Adrenal gland (tissue), 19 donors: ENCODE measurements at places on chromosomes 6 and 20.
A peak's percentile ranks its signal among the peaks of the same experiment; 100 is the strongest.

DNA sequence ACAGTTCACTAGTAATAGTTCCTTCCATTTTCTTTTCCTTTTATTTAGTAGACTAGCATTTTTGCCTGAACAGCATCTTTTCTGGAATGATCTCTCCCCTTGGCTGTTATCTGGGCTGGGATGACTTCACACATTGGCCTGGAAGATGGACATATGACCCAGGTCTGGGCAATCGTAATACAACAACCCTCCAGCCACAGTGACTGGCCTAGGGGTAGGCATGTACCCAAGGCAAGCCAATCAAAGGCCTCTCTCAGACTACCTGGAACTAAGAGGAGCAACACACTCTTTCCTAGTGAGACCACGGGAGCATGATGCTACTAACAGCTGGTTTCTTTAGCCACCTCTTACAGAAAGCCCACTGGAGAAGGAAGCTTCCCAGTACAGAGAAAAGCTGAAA is 252.2 kb downstream of the GMPR start:
- no peaks in the 10 kb centered on the region for H3K4me1 ChIP-seq
- no peak overlapping the region for H3K27ac ChIP-seq
- H3K4me3 ChIP-seq: no peak overlapping the region
- no peaks in the 10 kb centered on the region for H3K27me3 ChIP-seq
- DNase-seq: no peak

GRCh38 chr6:75205776-75206575 is at the start of gene COL12A1:
COL12A1 (minus strand) TSS chr6:75206053; CDS start chr6:75202792, 3,261 bp downstream.
- peak; percentile 63 for DNase-seq
- H3K27me3 ChIP-seq: peaks cover 47% of the 10 kb centered on the region
- H3K4me3 ChIP-seq: peak within 1 kb of the TSS; percentile 61
- H3K4me1 ChIP-seq: peaks cover 6% of the 10 kb centered on the region

DNA sequence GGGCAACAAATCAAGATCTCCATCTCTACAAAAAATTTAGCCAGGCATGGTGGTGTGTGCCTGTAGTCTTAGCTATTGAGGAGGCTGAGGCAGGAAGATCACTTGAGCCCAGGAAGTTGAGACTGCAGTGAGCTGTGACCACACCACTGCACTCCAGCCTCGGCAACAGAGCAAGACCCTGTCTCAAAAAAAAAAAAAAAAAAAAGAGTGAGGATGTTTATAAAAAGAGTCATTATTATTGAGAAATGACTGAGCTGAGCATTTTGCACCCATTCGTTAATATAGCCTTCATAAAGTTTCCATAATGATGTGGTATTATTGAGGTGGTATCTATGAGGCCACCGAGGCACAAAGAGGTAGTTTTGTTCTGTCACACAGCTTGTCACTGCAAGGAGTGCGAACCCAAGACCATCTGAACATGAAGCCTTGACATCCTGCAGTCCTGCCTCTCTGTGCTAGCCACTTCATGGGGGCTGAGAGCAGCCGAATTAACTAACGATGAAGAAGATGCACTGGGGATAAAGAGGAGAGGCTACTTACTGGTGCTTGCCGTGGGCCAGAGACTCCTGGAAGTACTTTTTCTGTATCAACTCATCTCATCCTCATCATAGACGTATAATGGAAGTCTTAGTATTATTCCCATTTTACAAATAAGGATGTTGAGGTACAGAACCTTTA is 175.5 kb downstream of the BCAS1 start:
- no peak for DNase-seq
- no peaks in the 10 kb centered on the region for H3K36me3 ChIP-seq
- H3K4me3 ChIP-seq: no peak overlapping the region
- H3K27me3 ChIP-seq: no peaks in the 10 kb centered on the region
- no peak overlapping the region for H3K27ac ChIP-seq

DNA sequence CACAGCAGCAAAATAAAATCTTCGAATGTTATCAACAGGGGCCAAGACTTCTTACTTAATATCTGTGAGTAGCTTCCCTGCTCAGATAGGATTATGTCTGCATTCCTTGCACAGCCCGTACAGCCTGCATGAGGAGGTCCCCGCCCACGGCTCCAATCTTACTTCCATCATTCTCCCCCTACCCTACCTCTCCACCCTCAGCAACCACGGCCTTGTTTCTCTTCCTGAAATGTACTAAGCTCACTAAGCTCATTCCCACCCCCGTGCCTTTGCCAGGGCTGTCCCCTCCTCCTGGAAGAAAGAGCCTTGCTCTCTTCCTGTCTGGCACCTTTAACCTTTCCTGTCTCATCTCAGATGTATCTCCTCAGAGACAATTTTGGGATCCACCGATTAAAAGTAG is 120.4 kb downstream of the BCAS1 start:
- H3K4me3 ChIP-seq: no peak overlapping the region
- no peaks in the 10 kb centered on the region for H3K4me1 ChIP-seq
- no peaks in the 10 kb centered on the region for H3K36me3 ChIP-seq
- DNase-seq: no peak
- no peak overlapping the region for H3K27ac ChIP-seq

- no peak for DNase-seq
- no peaks in the 10 kb centered on the region for H3K27me3 ChIP-seq
- no peak overlapping the region for H3K4me3 ChIP-seq
- no peaks in the 10 kb centered on the region for H3K36me3 ChIP-seq
Observed at GRCh38 chr6:126909493-126909892, 209.0 kb upstream of the RSPO3 start.

DNA sequence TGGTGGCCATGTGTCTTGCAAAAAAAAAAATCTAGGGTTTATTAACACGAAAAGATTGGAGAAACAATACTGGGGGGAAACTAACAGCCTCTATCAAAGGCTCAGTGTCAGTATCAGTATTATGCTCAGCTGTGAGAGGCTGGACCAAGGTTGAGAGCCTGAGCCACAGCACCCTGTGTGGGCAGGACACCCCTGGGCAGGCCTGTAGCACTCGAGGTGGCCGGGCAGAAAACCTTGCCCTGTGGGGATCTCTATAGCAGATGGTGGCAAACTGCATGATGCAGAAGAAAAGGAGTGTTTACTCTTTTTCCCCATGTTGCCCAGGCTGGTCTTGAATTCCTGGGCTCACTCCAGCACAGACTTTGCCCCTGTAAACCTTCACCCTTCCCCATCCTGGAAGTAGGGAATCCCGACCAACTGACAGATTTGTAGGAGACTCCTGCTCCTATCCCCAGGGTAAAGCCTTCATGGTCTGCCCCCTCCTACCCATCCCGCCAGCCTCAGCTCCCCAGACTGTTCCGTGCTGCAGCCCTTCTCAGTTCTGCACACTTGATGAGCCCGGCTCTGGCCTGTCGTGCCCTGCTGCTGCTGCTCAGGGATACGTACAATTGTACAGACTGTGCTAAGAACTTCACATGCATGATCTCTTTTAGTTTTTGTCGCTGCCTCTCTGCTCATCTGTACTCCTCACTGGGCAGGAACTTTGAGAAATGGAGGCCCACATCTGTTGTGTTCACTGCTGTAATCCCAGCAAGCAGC is 8.0 kb upstream of the KIFC1 start:
- H3K4me3 ChIP-seq: no peak overlapping the region
- H3K36me3 ChIP-seq: no peaks in the 10 kb centered on the region
- no peaks in the 10 kb centered on the region for H3K4me1 ChIP-seq
- no peak for DNase-seq

DNA sequence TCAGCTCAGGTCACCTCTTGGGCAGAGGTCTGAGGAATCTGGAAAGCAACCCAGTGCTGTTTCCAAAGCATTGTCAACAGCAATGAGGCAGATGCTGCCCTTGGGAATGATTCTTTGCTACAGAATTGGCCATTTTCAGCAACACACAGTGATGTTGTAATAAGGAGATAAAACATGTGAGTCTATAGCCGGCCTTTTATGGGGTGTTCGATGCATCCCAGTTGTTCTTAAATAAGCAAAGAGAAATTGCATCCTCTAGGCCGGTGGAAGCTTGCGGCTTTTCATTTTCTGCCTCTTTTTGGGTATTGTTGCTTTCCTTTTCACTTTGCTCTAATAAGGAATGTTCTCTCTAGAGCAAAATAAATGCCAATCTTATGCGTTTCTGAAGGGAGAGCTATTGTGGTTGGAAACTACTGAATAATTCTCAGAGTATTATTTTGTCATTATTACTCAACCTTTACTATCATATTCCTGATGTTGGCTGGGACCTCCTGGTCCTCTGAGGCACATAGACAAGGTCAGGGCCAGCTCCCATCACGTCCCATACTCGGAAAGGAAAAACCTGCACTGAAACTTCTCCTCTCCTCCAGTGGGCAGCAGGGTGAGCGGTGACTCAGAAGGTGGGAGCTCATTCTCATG is 214.2 kb downstream of the CDH26 start:
- H3K27ac ChIP-seq: no peak overlapping the region
- no peak for DNase-seq
- H3K4me3 ChIP-seq: no peak overlapping the region
- no peaks in the 10 kb centered on the region for H3K4me1 ChIP-seq

DNA sequence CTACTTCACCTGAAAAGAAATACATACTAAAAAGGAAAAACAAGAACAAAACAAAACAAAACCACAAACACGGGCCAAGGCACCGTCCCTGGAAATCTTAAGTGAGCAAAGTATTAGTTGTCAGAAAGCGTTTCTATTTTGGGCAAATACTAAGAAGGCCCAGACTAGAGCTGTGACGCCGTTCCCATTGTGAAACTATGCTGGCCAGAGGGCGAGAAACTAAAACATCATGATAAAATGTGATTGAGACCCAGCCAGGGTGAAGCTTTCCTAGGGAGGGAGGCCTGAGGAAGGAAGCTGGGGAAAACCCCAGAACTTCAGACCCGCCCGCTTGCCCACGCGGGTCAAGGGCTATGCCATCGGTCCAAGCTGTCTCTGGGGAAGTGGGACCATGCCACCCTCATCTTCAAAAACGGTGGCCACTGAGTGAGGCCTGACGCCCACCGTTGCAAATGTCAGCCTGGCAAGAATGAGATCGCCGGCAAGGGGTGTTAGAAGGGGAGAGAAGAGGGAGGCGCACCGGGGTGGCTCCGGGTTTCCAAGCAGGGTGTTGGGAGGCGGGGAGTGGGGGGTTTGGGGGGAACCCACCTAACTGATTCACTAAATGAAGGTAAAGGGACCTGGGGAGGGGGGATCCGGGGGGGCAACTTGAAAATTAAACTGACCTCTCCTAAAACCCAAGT is 1950.9 kb upstream of the DEFB115 start:
- H3K27ac ChIP-seq: no peak overlapping the region
- H3K36me3 ChIP-seq: no peaks in the 10 kb centered on the region
- no peak for DNase-seq

DNA sequence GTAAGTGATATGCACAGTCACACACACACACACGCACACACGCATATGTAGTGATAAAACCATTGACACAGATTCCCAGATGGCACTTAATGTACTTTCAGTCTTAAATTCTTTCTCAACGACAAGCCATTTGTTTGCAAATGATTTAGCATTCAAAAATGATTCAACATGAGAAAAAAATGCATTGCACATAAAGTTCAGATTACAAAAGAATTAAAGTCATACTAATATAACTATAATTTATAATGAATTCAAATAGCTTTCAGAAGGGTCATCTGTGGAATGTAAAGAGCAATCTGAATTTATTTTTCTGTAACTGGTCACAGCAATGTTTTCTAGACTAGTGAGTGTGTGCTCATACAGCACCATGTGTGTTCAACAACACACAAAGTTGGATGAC is 521.6 kb upstream of the ZNF337 start:
- no peak overlapping the region for H3K27ac ChIP-seq
- H3K27me3 ChIP-seq: peaks cover 3% of the 10 kb centered on the region
- no peak for DNase-seq
- H3K4me3 ChIP-seq: no peak overlapping the region
